ENCODE measurements at places on chromosomes 1 and 21. TPM values are rescaled to one million over a fixed set of nuclear protein-coding genes. Genes with fewer than 3 reads are reported as not detected.

STXBP3 gene
- total RNA-seq, result 21.1 TPM

LAX1 gene
- 0.11 TPM for total RNA-seq

F5 gene
- total RNA-seq, result 2.6 TPM

CRABP2 gene
- 0.64 TPM for total RNA-seq

ATP1A2 gene
- 134 TPM for total RNA-seq

All from heart right ventricle (tissue), 16 donors.